ENCODE measurements at places on chromosomes 7 and 10. TPM values are rescaled to one million over a fixed set of nuclear protein-coding genes. Genes with fewer than 3 reads are reported as not detected.

GRCh38 chr7:73572767-73573186 is 5.6 kb downstream of the TBL2 start:
- no peaks in the 10 kb centered on the region for H3K27me3 ChIP-seq
- H3K27ac ChIP-seq = no peak overlapping the region
- peaks cover 39% of the 10 kb centered on the region for H3K36me3 ChIP-seq
- no peak for DNase-seq
- H3K4me1 ChIP-seq = peaks cover 10% of the 10 kb centered on the region
- no peak overlapping the region for H3K4me3 ChIP-seq

DNA sequence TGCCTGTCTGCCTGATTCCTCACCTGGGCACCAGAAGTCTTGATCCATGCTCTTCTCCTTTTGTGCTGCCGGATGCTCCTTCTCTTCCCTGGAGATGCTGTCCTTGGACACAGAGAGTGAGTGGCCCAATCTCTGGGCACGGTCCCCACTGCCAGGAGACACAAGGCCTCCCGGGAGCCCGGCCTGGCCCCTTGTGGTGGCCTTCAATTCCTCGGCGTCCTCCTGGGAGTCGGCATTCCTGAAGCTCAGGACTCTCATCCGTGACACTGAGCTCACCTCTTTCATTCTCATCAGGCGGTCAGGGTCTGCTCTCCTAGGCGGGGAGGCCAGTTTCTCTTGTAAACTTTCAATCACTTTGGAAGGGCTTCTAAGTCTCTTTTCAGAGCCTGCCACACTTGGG is 33.3 kb downstream of the JCAD start:
- DNase-seq = no peak
- peaks cover 27% of the 10 kb centered on the region for H3K27me3 ChIP-seq
- peaks cover 16% of the 10 kb centered on the region for H3K36me3 ChIP-seq

- H3K27ac ChIP-seq = no peak overlapping the region
- peaks cover 21% of the 10 kb centered on the region for H3K36me3 ChIP-seq
- H3K4me3 ChIP-seq = no peak overlapping the region
- H3K4me1 ChIP-seq = no peaks in the 10 kb centered on the region
- no peak for DNase-seq
These were observed 36.9 kb upstream of the PPIF start for GRCh38 chr10:79310200-79310865.

DNA sequence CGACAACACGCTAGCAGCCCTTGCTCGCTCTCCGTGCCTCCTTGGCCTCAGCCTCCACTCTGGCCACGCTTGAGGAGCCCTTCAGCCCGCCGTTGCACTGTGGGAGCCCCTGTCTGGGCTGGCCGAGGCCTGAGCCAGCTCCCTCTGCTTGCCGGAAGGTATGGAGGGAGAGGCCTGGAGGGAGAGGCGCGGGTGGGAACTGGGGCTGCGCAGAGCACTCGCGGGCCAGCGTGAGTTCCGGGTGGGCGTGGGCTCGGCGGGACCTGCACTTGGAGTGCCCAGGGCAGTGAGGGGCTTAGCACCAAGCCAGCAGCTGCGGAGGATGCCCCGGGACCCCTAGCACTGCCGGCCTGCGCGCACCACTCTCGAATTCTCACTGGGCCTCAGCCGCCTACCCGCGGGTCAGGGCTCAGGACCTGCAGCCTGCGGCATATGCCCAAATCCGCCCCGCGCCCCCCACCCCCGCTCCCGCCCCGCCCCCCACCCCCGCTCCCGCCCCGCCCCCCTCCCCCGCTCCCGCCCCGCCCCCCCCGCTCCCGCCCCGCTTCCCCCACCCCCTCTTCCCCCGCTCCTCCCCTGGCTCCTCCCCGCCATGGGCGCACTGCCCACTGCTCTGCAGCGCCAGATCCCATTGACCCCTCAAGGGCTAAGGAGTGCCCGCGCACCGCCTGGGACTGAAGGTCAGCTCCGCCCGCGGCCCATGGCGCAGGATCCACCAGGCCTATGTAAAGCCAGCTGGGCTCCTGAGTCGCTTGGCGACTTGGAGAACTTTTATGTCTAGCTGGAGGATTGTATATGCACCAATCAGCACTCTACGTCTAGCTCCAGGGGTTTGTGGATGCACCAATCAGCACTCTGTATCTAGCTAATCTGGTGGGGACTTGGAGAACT is 15.9 kb upstream of the ACBD5 start:
- peaks cover 18% of the 10 kb centered on the region for H3K36me3 ChIP-seq
- no peak overlapping the region for H3K27ac ChIP-seq
- no peak for DNase-seq

CWF19L1 gene
- total RNA-seq = 17.2 TPM

CAMK1D gene
- total RNA-seq = 0.34 TPM

Data from HFFc6 (cell line).